ENCODE measurements at places on chromosomes 13 and 19. TPM values are rescaled to one million over a fixed set of nuclear protein-coding genes. Genes with fewer than 3 reads are reported as not detected.

C19orf67 gene
- not detected for polyA plus RNA-seq

DNA sequence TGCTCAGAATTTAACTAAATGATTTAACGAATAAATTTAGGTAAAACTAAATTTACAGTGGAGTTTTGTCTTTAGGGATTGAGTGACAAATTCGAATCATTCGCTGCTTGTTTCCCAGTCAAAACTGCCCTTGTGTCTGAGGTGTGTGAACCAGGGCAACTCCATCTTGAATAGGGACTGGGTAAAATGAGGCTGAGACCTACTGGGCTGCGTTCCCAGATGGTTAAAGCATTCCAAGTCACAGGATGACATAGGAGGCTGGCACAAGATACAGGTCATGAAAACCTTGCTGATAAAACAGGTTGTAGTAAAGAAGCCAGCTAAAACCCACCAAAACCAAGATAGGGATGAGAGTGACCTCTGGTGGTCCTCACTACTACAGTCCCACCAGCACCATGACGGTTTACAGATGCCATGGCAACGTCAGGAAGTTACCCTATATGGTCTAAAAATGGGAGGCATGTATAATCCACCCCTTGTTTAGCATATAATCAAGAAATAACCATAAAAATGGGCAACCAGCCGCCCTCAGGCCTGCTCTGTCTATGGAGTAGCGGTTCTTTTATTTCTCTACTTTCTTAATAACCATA, 10.2 kb upstream of the ANKRD10 start:
- no peaks in the 10 kb centered on the region for H3K27me3 ChIP-seq
- no peaks in the 10 kb centered on the region for H3K4me1 ChIP-seq
- no peak overlapping the region for H3K27ac ChIP-seq

GRCh38 chr19:45160870-45161737, at the start of gene NKPD1:
TSS of gene NKPD1 (minus strand) at chr19:45160982. CDS start at chr19:45160150, 832 bp downstream.
- H3K36me3 ChIP-seq, result no peaks in the 10 kb centered on the region
- H3K4me1 ChIP-seq, result no peaks in the 10 kb centered on the region
- DNase-seq, result no peak

DNA sequence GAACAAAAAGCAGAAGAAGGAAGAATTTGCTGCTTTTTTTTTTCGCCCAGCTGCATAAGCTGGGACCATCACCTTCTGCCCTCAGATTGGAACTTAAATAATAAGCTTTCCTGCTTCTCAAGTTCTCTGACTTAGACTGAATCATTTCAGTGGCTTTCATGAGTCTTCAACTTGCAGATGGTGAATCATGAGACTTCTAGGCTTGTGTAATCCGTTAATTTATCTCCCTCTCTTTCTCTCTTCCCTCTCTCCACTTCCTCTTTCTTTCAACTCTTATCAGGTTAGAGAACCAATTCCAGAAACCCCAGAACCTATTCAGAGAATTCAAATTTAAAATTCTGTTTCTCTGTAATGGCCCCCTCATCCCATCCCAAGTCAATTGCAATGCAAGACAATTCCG, 1153.7 kb downstream of the PCDH9 start:
- H3K4me1 ChIP-seq, result no peaks in the 10 kb centered on the region
- DNase-seq, result no peak
- no peaks in the 10 kb centered on the region for H3K36me3 ChIP-seq
- H3K27me3 ChIP-seq, result no peaks in the 10 kb centered on the region

GRCh38 chr13:46964789-46965527, 68.1 kb upstream of the HTR2A start:
- no peaks in the 10 kb centered on the region for H3K36me3 ChIP-seq
- no peak overlapping the region for H3K27ac ChIP-seq
- H3K4me3 ChIP-seq, result no peak overlapping the region
- no peak for DNase-seq

DNA sequence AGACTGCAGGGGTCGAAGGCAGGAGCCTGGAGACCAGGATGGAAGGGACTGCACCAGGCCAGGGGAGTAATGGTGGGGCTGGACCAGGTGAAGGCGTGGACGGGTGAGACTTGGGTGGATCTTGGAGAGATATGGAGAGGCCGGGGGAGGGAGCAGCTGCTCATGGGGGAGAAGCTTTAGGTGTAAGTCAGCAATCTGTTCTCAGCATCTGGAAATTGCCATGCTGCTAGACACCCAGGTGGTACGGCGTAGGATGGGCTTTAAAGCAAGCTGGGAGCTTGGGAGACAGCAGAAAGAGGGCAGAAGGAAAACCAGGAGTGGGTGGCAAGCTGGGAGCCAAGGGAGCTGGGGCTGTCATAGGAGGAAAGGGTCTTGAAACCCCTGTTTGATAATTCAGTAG, 3.0 kb downstream of the CERS4 start:
- H3K36me3 ChIP-seq, result no peaks in the 10 kb centered on the region
- H3K4me3 ChIP-seq, result no peak overlapping the region
- peaks cover 10% of the 10 kb centered on the region for H3K4me1 ChIP-seq
- H3K27ac ChIP-seq, result no peak overlapping the region

GRCh38 chr13:42971691-42972347, 20.2 kb downstream of the EPSTI1 start:
- H3K27me3 ChIP-seq, result no peaks in the 10 kb centered on the region
- H3K4me3 ChIP-seq, result no peak overlapping the region
- no peaks in the 10 kb centered on the region for H3K36me3 ChIP-seq

- H3K36me3 ChIP-seq, result no peaks in the 10 kb centered on the region
- no peak overlapping the region for H3K4me3 ChIP-seq
- no peak overlapping the region for H3K27ac ChIP-seq
- no peaks in the 10 kb centered on the region for H3K4me1 ChIP-seq
Observed at GRCh38 chr13:60018536-60018935, 145.2 kb downstream of the DIAPH3 start.

DNA sequence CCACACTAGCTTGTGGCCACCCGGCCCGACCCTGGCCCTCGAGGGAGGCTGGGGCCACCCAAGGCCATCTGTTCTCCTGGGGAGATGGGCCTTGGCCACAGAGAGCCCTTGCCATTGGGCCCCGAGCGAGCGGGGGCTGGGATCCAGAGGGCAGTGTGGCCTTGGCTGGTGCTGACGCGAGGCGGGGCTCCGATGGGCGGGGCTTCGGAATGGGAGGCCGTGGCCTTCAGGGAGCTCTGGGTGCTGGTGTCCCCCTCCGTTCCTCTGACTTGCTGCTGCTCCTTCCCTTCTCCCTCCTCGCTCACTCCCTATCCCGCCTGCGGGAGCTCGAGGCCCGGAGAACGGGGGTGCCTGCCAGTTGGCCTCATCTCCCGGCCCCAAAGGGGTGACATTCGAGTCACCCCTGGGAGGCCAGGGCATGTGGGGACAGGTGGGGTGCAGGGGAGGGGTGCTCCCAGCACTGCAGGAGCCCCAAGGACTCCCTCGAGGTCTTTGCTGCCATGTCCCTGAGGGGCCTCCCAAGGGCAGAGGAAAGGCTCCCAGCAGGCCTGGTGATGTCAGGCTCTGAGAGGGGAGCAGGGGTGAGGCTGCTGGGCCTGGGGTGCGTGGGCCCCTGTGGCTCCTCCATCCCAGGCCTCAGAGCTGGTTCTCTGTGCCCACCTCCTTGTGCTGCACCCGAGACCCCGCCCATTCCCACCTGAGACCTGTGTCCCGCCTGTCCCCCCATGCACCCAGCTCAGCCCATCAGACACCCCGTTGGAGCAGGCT, 4.2 kb downstream of the NCLN start:
- DNase-seq, result no peak
- peaks cover 11% of the 10 kb centered on the region for H3K4me1 ChIP-seq
- no peaks in the 10 kb centered on the region for H3K27me3 ChIP-seq
- no peak overlapping the region for H3K27ac ChIP-seq

F2RL3 gene
- 2.2 TPM for polyA plus RNA-seq

- no peaks in the 10 kb centered on the region for H3K4me1 ChIP-seq
- no peaks in the 10 kb centered on the region for H3K36me3 ChIP-seq
- no peaks in the 10 kb centered on the region for H3K27me3 ChIP-seq
- H3K27ac ChIP-seq, result no peak overlapping the region
Observed at GRCh38 chr13:63249411-63250187, 1834.0 kb upstream of the PCDH20 start.

DNA sequence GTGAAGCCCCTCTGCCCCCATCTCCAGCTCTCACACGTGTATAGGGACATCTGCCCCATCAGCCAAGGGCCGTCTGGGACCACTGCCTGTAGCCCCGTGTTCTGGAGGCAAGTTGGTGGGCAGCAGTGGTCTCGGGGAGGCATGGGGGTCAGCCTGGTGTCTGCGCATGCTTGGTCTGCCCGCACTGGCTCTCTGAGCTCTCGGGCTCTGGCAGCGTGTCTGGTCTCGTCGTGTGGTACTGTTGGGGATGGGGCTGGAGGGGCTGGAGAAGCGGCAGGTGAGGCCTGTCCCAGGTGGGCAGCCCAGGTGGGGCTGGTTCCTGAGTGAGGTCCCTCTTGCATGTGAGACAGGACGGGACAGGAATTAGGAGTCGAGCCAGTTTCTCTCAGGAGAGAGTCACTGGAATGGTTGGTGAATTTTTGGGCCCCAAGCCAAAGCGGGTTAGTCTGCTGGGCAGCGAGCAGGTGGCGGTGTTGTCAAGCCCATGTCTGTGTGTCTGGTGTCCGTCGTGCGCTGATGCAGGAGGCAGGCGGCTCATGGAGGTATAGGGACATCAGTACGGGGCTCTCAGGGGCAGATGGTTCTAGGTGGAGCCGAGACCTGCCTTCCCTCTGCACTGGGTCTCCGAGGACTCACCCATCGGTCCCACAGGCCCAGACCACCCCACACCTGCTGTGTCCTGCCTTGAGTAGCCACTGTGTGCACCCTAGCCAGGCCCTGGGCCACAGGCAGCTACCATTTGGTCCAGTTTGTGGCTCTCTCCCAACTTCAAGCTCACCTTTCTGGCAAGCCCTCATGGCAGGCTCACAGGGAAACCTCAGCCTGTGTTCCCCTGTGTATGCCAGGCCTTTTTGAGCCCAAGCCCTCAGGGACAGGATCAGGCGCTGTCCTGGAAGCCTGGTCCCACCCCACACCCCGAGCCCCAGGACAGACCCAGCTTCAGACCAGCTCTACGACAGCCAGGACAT, 18.2 kb downstream of the COMP start:
- H3K27ac ChIP-seq, result no peak overlapping the region
- DNase-seq, result no peak
- no peaks in the 10 kb centered on the region for H3K27me3 ChIP-seq

- H3K27ac ChIP-seq, result no peak overlapping the region
- H3K4me3 ChIP-seq, result no peak overlapping the region
- H3K27me3 ChIP-seq, result no peaks in the 10 kb centered on the region
- peaks cover 14% of the 10 kb centered on the region for H3K4me1 ChIP-seq
- H3K36me3 ChIP-seq, result no peaks in the 10 kb centered on the region
Observed at GRCh38 chr19:31073485-31074198, 275.6 kb downstream of the TSHZ3 start.

DNA sequence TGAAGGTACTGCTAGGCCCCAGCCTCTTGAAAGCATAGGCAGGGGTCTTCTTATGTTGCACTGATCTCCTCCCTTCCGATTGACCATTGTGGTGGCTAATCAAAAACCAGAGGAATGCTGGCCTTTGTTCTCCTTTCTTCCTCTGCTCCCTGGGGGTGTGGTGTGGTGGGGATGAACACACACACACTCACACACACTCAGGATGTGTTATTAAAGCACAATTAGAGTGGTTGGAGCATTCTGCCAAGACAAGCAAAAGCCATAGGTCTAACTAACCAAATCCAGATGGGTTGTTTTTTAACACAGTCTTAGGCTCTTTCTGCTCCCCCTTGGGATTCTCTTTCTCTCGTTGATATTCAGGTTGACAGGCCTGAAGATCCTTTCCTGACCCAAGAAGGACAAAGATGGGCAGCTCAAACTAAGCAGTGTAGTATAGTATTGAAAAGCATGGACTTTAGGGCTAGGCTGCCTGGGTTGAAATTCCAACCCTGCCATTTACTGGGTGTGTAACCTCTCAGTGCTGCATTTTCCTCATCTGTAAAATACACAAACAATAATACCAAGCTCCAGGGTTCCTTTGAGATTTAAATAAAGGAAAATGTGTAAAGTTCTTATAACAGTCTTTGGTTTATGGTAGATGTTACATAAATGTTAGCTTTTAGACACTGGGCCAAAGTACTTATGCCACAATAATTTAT, 25.5 kb upstream of the DGKH start:
- no peaks in the 10 kb centered on the region for H3K4me1 ChIP-seq
- H3K4me3 ChIP-seq, result no peak overlapping the region
- no peak for DNase-seq
- no peak overlapping the region for H3K27ac ChIP-seq
- no peaks in the 10 kb centered on the region for H3K27me3 ChIP-seq

DNA sequence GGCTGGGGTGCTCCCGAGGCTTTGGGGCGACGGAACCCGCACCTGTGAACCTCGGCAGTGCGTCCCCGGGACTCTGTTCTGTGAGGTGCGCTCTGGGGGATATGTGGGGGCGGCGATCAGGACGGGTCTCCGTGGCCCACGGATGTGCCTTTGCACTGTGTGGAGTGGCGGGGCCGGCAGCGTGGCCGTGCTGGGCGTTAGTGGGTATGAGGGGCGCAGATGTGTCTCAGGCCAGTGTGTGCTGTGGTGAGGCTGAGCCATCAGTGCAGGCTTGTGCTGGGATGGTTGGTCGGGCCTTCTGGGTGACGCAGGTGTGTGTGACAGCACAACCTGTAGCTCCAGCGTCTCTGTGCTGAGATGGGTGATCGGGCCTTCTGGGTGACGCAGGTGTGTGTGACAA, 16.9 kb downstream of the ZNF331 start:
- DNase-seq, result no peak
- H3K4me3 ChIP-seq, result peak overlapping the region; percentile 59
- no peaks in the 10 kb centered on the region for H3K27me3 ChIP-seq
- peak overlapping the region; percentile 80 for H3K27ac ChIP-seq
- no peaks in the 10 kb centered on the region for H3K4me1 ChIP-seq

SLC7A9 gene
- 0.72 TPM for polyA plus RNA-seq

GRCh38 chr13:92514420-92515125, 712.0 kb upstream of the GPC6 start:
- H3K27ac ChIP-seq, result no peak overlapping the region
- H3K27me3 ChIP-seq, result no peaks in the 10 kb centered on the region
- H3K36me3 ChIP-seq, result no peaks in the 10 kb centered on the region
- no peak for DNase-seq

C5AR1 gene
- 10.0 TPM for polyA plus RNA-seq

PTGER1 gene
- not detected for polyA plus RNA-seq
